ENCODE measurements at places on chromosomes 13 and 19.

- no peak for DNase-seq
Measured at GRCh38 chr19:14582894-14583340, at the start of gene CLEC17A. CLEC17A (plus strand) TSS chr19:14583084; CDS start chr19:14583161, 77 bp downstream.

DNA sequence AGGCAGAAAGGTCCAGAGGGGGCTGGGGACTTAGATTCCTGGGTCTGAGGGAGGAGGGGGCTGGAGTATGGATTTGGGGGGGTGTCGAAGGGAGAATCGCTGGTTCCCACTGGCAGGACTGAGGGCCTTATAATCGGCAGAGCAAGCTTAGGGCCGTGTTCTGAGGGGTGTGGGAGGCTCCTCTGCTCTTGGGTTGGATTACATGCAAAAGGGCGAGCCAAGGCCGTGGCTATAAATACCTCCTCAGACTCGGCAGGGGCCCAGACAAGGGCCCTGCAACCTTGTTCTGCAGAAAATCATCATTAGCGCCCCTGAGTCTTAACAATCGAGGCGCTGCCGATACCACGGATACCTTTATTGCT is 707 bp upstream of the MAMSTR start:
- no peak for DNase-seq

GRCh38 chr13:96650301-96650886 is 343.9 kb downstream of the OXGR1 start:
- no peak for DNase-seq

- no peak for DNase-seq
Measured at GRCh38 chr19:30886222-30886621, 463.0 kb downstream of the TSHZ3 start.

GRCh38 chr13:41133951-41134350 is 1.3 kb upstream of the KBTBD6 start:
- no peak for DNase-seq

DNA sequence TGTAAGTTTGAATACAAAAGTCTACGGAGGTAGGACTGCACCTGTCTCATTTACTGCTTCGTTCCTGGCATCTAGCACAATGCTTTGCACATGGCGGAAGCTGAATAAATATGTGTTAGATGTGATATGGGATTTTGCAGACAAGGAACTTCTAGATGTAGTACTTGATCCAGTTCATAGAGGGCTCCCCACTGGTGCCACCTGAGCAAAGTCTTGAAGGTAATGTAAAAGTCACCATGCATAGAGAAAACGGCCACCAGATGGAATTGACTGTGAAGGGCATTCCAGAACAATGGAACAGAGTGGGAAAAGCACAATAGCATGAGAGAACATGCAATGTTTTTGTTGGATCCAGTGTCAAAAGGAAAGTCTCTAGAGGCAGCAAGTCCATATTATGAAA is 209.3 kb downstream of the HS6ST3 start:
- no peak for DNase-seq

DNA sequence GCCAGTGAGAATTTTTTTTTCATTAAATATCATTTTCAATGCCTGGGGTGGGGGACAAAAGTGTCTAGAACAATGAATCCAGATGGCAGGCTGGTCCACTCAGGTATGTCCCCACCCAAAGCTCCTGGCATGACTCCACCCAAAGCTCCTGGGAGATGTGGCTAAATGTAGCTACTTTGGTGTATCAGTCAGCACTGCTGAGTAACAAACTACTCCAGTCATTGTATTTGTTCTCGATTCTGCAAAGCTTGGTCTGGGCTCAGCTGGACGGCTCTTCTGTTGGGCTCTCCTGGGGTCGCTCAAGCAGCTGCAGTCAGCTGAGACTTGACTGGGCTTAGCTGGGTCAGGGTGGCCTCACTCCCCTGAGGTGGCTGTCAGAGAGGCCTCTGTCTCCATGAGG is 48.5 kb downstream of the CELF5 start:
- no peak for DNase-seq

- no peak for DNase-seq
Measured at GRCh38 chr19:17302391-17303166, 646 bp downstream of the ABHD8 start.

- DNase-seq, result no peak
Measured at GRCh38 chr13:33169273-33169980, 116.1 kb downstream of the STARD13 start.

GRCh38 chr13:83884141-83884540 is 1.9 kb upstream of the SLITRK1 start:
- no peak for DNase-seq

- DNase-seq, result no peak
Measured at GRCh38 chr13:35449821-35450220, 26.7 kb downstream of the MAB21L1 start.

- no peak for DNase-seq
Measured at GRCh38 chr19:3979674-3980352, 5.5 kb downstream of the EEF2 start.

- DNase-seq, result no peak
Measured at GRCh38 chr19:21463449-21464105, 41.8 kb upstream of the ZNF429 start.

- no peak for DNase-seq
Measured at GRCh38 chr13:87975035-87975434, 303.9 kb downstream of the SLITRK5 start.

DNA sequence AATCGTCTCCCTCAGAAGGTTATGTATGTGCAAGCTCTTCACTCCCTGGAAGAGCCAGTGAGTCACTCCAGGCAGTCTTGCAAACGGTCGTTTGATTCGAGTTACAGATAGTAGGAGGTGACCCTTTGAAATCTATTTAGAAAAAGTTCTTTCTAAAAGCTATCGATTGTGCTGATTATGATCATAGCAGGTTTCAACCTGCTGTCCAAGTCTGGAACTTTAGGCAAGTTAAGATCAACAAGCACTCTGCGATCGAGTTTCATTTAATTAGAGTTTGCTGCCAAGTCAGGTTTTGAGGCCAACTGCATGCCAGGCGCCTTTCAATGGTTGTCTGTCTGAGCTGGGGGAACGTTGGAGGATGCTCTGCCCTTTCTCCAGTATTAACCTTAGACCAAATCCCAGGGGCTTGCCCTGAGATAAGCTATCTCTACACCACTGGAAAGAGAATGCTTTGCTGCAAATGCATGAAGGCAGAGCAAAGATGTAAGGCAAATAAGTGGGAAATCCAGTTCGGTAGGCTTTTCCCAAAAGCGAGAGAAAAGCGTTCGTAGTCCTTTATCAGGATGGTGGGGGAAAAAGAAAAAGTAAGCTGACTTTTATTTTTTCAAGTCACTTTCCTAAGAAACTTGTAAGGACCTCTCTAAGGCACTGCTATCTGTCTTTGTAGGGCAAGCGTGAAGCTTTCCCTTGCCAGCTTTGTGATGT is 287.5 kb downstream of the ATP8A2 start:
- no peak for DNase-seq

DNA sequence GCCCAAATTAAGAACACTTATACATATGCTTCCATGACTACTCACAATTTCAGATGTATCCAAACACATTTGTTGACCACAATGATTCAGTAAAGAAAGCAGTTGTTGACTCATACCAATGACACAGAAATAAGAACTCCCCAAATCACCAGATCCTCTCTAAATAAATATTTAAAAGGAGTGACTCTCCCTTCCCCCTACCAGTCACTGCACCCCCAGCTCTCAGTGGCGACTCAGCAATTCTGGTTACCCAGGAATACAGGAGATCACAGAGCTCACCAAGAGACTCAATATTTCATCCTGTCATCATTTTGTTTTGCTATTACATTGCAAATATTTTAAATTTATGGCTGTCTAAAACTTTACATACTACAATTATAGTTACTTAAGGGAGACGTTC is 131.5 kb downstream of the RGCC start:
- DNase-seq, result no peak

- no peak for DNase-seq
Measured at GRCh38 chr13:43307921-43308433, 284.6 kb downstream of the DNAJC15 start.

GRCh38 chr13:95788100-95788463 is 111.1 kb downstream of the DNAJC3 start:
- DNase-seq, result no peak

DNA sequence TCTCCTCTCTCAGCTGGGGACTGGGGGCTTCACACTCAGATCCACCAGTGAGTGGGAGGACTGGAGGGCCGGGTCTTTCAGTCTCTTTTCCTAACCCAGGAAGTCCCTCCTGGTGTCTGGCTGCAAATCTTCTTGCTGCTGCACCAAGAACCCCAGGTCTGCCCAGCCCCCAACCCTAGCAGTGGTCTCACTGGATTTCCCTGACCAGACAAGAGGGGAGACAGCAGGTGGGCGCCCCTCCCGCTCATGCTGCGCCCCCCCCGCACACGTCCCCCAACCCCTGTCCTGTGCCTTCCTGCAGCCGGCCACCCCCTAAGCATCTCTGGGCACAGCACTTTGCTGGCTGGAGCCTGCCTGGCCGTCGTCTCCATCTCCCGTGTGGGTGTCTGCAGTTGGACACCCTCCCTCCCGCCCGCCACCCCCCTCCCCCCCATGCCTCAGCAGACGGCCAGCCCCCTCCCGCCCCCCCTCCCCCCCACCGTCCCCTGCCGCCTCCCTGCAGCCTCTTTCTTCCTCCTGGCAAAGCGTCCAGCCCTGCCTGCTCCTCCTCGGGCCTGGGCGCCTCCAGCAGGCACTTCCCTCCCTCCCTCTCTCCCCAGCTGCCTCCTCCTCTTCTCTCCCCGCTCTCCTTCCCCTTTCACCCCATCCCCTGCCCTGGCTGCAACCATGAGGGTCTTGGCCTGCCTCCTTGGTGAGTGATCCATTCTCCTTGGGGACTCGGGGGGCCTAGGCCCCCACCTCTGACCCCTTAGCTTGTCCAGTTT is at the start of gene SSC5D:
SSC5D (plus strand) TSS at position 513 of the 764 bp plus-strand sequence; CDS start at position 667, 154 bp downstream.
- DNase-seq, result no peak

- peak; percentile 39 for DNase-seq
Measured at GRCh38 chr19:38362076-38362945, 12.1 kb upstream of the PSMD8 start.

GRCh38 chr13:66853564-66853963 is 376.6 kb downstream of the PCDH9 start:
- DNase-seq, result no peak

DNA sequence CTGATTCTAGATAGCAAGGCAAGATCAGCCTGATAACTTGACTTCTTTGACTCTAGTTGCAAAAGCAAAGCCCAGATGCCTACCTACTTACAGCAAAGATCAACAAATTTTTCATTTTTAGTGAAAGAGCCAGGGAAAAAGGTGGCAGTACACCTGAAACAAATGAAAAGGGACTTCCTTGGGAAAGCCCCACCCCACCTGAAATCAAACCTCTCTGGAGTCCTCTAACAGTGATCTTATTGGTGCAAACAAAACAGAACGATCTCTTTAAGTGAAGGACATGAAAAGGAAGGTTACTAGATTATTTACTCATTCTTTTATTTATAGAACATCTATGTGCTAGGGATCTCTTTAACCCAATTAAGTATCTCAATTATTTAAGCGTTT is 507 bp upstream of the LCP1 start:
- DNase-seq, result no peak

DNA sequence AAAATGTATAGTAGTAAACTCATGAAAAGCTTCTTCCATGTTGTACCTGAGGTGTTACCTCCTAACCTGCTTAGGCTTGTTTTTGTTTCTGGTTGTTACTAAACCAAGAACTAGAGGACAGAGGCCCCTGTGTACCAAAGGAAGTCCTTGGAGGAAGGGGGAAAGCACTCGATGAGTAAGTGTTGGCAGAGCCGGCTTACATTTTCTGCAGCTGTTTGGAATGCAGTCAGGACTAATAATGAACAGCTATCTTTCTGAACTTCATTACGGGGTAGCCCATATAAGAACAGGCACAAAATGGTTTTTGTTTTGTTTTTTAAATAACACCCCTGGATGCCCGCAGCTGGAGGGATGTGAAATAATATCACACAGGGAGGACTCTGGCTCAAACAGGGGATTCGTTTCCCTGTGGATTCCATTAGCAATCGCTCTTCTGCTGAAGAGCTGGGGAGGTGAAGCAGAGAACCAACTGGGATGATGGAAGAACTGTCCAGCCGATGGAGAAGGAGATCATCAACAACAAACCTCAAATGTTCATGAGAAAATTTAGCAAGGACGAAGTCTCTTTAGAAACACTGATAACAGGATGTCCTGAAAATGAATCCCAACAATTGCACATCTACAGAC is 214.2 kb upstream of the MAB21L1 start:
- DNase-seq, result no peak

- DNase-seq, result peak; percentile 44
Measured at GRCh38 chr13:40981361-40981760, 37.8 kb downstream of the ELF1 start.

DNA sequence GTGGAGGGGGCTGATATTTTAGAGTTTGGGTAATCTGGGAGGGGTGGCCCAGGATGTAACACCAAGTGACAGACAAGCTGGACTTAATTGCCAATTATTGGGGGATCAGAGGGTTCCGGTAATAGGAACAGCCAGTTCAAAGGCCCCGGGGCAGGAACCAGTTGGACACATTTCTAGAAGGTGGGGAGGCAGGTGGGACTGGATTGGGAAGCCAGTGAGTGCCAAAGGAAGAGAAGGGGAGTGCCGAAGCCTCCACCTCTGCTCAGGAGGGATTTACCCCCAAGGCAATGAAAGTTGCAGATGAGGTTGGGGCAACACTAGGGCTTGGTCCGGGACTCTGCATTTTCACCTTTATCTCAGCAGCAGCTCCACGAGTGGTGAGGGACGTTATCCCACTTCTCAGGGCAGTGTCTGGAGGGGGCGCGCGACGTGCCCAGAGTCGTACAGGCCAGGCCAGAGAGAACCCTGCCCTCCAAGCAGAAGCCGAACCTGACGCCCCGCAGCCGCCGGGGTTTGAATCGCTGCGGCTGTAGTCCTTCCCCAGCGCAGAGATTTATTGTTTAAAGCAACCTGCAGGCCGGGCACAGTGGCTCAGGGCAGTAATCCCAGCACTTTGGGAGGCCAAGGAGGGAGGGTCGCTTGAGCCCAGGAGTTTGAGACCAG is 5.7 kb upstream of the JUND start:
- DNase-seq, result no peak

DNA sequence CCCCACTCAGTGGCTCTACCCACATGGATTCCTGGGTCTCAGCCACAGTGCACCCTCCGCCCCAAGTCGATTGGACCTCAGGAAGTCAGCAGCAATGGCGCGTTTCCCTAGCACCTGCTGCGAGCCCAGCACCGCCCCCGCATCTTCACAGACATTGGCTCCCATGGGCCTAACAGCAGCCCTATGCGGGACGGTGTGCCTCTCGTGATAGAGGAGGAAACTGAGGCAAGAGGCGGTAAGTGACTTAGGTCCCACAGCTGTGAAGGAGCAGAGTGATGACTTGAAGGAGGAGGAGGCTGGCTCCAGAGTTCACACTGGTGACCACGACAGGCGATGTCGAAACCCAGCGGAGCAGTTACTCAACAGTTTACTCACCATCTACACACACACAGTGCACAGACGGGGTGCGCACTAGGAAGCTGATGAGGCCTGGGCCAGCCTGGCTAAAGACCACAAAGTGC is 104.5 kb upstream of the SOX1 start:
- no peak for DNase-seq

- DNase-seq, result peak; percentile 65
Measured at GRCh38 chr13:36345438-36346221, 564 bp downstream of the SPART start.

GRCh38 chr19:38869836-38870607 is 8.1 kb downstream of the RINL start:
- DNase-seq, result peak; percentile 92

GRCh38 chr13:79382545-79383275 is 23.3 kb downstream of the RBM26 start:
- no peak for DNase-seq

All from central memory CD4-positive, alpha-beta T cell (primary cell).